ENCODE measurements at places on chromosomes 3 and 15.

- no peak for DNase-seq
Observed at GRCh38 chr3:79560698-79561097, 207.1 kb downstream of the ROBO1 start.

GRCh38 chr3:27930052-27930602, 208.0 kb upstream of the EOMES start:
- no peak for DNase-seq

DNA sequence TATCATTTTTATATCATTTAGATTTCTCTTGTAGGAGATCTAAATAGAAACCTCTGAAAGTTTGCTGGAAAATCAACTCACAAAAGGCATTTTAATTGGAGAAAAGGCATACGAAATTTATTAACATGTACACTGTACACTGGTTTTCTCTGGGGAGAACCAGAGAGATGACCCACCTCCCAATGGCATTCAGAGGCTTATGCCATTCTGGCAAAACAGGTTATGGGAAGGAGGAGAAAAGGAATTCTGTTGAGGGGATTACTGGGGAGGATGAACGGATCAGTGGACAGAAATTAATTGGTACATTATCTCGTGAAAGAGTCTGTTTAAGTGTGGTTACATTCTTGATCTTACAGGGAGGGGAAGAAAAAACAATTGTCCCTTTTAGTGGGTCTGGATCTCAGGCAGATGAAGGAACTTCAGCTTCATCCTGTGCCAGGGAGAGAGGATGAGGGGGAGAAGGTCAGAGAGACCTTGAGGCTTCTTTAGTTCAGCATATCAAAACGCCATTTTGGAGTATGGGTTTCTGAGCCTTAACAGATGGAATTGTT, 16.5 kb downstream of the RAB11A start:
- DNase-seq = no peak

- DNase-seq = peak; percentile 53
Observed at GRCh38 chr3:61894988-61895935, 333.9 kb downstream of the PTPRG start.

DNA sequence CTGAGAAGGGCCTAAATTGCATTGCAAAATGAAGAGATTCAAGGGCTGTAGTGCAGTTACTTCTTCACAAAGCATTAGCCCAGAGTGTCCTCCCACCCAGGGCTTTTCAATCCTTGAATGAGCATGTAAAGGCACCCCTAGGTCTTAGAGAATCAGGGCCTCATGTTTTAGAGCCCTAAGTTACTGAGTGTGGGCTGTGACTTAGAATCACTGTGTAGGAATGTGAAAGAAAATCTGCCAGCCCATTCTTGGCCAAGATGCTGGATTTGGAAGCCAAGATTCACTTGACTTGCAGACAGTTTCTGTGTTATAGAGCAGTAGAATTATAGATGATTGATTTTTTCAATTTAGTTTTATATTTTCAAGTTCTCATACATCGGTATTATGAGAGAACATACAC, 153.2 kb downstream of the MYRIP start:
- no peak for DNase-seq

DNA sequence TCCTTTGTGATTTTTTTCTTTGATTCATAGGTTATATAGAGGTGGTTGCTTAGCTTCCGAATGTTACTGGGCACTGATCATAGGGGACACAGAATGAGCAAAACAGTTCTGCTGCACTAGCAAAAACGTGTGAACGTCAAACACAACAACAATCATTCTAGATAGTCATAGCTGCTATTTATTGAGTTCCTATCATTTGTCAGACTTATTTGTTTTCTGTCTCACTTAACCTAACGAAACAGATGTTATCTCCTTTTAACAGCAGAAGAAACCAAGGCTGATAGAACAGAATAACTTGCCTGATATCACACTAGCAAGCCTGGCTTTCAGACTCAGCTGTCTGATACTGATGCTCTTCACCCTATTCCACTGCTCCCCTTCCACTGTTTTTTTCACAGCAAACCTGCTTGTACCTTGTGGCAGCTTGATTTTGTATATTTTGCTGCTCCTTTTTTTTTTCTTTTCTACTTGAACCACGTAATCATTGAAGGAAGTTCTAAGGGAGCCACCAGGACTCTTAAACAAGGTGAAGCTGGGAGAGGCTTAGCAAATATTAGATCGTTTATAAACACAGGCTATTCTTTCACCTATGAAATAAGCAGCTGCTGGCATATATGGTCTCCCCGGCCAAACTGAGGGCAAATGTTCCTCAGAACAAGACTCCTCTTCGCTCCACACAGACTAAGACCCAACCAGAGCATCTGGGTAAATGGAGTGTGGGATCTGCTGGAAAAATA, 78.8 kb downstream of the MCF2L2 start:
- no peak for DNase-seq

GRCh38 chr3:67034371-67034770, 36.3 kb downstream of the KBTBD8 start:
- no peak for DNase-seq

DNA sequence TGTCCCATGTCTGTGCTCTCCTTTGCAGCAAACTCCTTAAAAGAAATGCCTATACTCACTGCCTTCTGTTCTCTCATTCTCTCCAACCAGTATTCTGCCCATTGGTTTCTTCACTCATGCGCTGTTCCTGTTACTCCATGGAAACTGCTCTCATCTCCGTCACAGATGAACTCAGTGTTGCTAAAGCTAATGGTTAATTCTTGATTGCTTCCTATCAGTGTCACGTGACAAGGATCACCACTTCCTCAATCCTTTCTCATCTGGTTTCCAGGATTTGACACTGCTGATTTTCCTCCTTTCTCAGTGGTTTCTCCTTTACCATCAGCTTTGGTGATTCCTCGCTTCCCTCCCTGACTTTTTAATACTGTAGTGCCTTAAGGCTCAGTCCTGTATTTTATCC, 2.6 kb downstream of the DPH3 start:
- DNase-seq = no peak

DNA sequence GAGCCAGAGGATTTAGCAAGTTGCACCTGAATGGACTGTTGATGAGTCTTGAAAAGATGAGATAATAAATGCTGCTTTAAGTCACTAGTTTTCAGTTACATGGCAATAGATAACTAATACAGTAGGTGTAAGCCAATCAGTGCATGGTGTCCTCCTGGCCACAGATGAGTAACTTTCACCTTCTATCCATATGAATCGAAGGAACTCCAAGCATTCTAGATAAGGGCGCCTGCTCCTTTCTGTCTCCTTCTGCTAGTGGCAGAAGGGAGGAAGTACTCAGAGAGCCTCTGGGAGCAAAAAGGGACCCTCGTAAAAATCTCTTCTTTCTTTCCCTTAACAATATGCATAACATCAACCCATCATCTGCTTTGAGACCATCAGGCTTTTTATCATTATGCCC, 37.3 kb downstream of the TM6SF1 start:
- no peak for DNase-seq
